Activated T-helper 1 cell treated with anti-CD3 and anti-CD28 coated beads, Interleukin-12 subunit alpha, Interleukin-12 subunit beta, Interleukin-2, Interleukin-4 antibody, amounts not matched to agents 30 ng/mL and 10 ng/mL and 1 ng/mL, durations not matched to agents 14 hours and 24 hours and 36 hours (primary cell): ENCODE measurements at places on chromosomes 13 and 19. TPM values are rescaled to one million over a fixed set of nuclear protein-coding genes. Genes with fewer than 3 reads are reported as not detected.

Gene CTXN1
- total RNA-seq = 1.9 and 2.6 TPM in 2 replicates

Gene OSCAR
- total RNA-seq = 0.27 TPM in 1 of 2 replicates, not detected in the other

Gene C19orf67
- 0.67 and 1.1 TPM in 2 replicates for total RNA-seq

Gene POU4F1
- 0.23 and 0.29 TPM in 2 replicates for total RNA-seq

Gene PVR
- 19.3 and 20.6 TPM in 2 replicates for total RNA-seq

Gene TMPRSS9
- not detected in 2 replicates for total RNA-seq

Gene UPK1A
- 0.41 and 0.51 TPM in 2 replicates for total RNA-seq

Gene C1QTNF9B
- not detected in 2 replicates for total RNA-seq

Gene MEX3D
- total RNA-seq = 14.6 and 15.0 TPM in 2 replicates

Gene CABP5
- not detected in 2 replicates for total RNA-seq

Gene CCDC169
- 0.07 TPM in 1 of 2 replicates, not detected in the other for total RNA-seq
